ENCODE measurements at places on chromosomes 1 and 21.

GRCh38 chr1:119818181-119818580 is 6.9 kb upstream of the REG4 start:
- no peak for DNase-seq

- no peak for DNase-seq
Measured at GRCh38 chr21:38041493-38041892, 125.2 kb upstream of the KCNJ6 start.

DNA sequence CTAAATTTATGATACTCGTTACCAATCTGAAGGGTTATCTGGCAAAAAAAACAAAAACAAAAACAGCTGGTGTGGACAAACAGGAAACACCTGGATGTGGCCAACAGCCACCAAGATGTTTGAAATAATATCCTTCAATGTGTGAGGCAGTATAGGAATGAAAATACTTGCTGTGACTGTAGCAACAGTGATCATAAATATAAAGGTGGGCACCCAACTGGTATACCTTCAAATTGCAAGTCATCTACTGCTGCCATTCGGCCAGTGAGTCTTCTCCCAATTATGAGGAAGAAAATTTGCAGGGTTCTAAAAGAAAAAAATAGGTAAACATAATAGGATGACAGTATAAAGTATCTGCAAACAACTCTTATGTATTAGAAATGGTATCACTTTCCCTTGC is 916 bp downstream of the YIPF1 start:
- no peak for DNase-seq

GRCh38 chr1:22247527-22248245 is 104.8 kb upstream of the WNT4 start:
- DNase-seq = no peak

GRCh38 chr1:232416026-232416568 is 213.8 kb downstream of the SIPA1L2 start:
- DNase-seq = no peak

DNA sequence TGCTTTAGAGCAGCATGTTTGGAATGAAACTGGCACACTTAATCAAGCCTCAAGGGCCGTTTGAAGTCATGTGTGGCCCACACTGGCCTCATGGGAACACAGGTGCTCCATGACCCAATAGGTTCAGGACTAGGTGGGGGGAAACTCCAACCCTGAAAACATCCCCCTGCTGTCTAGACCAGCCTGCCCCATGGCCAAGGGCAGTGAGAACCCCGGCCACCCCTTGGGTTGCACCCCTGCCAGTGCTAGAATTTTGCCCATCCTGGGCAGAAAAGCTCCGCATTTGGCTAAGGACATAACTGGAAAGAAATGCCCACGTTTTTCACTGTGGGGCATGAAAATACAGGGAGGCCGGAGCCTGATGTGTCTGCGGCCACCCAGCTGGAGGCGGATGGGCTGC is 6.1 kb upstream of the PTGER3 start:
- no peak for DNase-seq

DNA sequence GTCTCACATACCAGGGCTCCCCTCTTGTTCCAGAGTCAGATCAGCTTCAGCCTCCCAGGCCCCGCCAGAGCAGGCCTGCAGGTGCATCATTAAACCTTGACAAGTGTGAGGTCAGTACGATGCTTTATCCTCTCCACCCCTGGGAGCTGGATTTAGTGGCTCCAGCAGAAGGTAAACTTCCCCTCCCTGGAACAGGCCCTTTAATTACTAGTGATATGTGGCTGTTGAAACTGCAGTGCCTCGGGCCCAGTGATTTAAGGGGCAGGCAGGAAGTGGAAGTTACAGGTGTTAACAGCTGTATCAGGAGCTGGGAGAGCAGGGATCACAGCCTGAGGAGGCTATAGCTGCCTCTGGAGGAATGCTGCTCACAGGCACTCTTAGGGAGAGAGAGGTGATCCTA is 132.4 kb upstream of the KLHDC7A start:
- DNase-seq = no peak

DNA sequence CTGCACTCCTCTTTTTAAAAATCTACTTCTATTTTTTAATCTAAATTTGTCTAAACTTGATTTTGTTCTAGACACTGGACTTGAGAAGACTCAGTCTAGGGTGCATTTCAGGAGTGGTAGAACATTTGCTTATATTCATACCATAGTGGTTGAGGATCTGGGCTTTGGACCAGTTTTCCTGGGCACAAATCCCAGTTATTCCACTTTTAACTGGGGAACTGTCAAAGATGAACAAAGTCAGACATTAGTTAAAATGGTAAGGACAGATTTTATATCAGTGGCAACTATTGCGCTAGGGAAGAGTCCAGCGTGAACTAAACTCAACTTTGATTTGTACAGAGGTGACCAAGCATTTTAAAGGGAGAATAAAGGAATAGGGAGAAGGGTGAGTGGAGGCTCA is 102.4 kb downstream of the FMN2 start:
- DNase-seq = no peak

GRCh38 chr1:213985209-213986019 is 2.4 kb upstream of the PROX1 start:
- DNase-seq = no peak

- no peak for DNase-seq
Measured at GRCh38 chr1:65434760-65435159, 14.3 kb downstream of the LEPR start.

DNA sequence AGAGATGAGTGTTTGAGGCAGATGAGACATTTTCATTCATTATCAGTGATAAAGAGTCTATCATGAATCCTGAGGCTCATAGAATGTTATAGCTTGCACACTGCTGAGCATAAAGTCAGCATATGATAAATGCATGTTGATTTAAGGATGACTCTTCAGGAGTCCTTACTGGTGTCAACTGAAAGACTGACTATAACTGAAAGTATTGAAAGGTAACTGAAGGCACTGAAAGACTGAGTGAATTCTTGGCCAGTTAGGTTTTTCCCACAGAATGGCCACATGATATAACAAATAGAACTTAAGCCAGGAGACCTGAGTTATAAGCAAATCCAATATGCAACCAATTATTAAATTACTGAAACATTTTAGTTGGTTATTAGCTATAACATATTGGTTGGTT is 69.0 kb upstream of the HSD17B7 start:
- no peak for DNase-seq

DNA sequence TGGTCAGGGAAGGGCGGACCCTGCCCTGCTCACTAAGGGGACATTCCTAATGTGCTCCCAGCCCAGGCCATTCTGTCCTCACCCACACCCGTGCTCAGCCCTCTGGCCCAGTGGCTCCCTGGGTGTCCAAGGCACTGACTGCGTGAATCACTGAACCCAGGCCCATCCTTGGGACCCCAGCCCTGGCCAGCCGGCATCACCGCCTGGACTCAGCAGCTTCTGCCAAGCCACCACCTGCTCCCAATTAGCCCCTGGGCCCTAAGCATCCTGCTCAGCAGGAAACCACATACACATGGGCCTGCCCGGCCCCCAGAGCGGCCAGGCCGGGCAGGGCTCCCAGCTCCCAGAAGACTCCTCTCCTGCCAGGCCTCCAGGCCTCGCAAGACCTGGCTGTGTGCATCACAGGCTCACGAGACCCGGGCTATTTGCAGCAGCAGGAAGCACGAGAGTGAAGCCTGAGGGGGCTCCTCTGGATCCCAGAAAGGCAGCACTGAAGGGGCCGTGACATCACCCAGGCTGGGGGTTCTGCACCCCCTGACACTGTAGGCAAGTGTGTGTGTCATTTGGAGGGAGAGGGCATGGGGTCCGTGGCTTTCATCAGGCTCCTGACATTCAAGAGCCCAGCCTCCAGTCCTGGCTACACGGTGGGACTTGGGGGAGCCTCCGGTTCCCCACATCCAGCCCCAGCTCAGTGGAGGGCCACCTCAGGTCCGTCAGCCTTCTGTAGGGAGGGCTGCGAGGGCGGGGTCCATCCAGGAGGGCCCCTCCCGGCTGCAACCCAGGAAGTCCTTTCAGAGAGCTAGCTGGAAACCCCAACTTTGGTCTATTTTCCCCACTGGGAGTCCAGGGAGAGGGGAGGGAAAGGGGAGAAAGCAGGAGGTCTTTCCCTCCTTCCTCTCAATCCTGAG is 1.6 kb downstream of the MFAP2 start:
- no peak for DNase-seq

GRCh38 chr1:184892116-184892515 is 82.2 kb downstream of the NIBAN1 start:
- DNase-seq = no peak

DNA sequence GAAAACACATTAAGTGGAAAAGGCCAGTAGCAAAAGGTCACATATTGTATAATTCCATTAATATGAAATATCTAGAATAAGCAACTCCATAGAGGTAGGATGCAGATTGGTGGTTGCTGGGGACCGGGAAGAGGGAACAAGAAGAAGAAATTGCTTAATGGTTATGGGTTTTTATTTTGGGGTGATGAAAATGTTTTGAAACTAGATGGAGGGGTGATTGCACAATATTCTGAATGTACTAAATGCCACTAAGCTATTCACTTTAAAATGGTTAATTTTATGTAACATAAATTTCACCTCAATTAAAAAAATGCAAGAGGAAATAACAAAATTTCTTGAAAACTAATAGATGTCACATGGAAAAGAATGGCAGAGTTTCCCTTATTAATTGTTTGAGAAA is 6.7 kb downstream of the KIAA0040 start:
- no peak for DNase-seq

DNA sequence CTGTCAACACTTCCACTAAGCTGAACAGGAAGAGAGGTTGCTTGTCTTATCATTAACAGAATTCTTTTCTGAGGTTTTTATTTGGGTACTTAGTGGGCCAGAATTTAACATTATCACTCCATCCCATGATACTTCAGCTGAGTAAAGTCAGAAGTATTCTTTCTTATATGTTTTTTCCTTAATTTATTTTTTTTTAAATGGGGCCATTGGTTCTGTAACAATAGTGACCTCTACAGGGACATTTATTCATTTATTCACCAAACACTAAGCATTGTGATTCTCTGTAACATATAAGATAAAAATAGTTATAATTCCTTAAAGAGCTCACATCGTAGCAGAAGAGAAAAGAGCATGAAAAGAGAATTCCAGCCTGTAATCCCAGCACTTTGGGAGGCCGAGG is 9.8 kb downstream of the GREM2 start:
- no peak for DNase-seq

DNA sequence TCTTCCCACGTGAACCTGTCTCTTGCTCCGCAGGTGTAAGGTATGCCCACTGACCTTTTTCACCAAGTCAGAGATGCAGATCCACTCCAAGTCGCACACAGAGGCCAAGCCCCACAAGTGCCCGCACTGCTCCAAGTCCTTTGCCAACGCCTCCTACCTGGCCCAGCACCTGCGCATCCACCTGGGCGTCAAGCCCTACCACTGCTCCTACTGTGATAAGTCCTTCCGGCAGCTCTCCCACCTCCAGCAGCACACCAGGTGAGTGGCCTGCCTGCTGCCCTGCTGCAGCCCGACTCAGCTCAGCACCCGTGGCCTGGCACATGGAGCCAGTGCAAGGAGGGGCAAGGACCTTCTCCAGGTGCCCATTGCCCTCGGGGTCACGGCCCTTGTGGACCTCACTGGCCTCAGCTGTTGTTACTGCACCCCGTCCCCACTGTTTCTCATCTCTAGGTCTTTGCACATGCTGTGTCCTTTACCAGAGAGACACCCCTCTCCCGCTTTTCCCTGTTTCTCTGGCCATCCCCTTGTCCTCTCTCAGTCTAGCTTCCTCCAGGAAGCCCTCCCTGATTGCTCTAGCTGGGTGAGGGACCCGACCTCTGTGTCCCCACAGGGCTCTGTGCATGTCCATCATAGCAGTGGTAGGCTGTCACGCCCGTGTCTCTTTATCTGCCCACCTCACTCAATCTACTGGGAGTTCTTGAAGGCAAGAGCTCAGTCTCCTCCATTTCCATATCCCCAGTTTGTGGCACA is 25.4 kb downstream of the ZNF362 start:
- no peak for DNase-seq

- DNase-seq = no peak
Measured at GRCh38 chr21:36698385-36698980, 432 bp upstream of the SIM2 start.
